Smooth muscle cell of the coronary artery (primary cell): ENCODE measurements at places on chromosomes 6 and 20. TPM values are rescaled to one million over a fixed set of nuclear protein-coding genes. Genes with fewer than 3 reads are reported as not detected.

LY6G6F gene
- not detected in 2 replicates for total RNA-seq

CHRNA4 gene
- total RNA-seq = not detected in 2 replicates

ERGIC3 gene
- 358 and 938 TPM in 2 replicates for total RNA-seq

SLC22A1 gene
- 0.53 and 0.70 TPM in 2 replicates for total RNA-seq

LY6G6D gene
- total RNA-seq = not detected in 2 replicates

PRKN gene
- 1.7 and 3.9 TPM in 2 replicates for total RNA-seq
